ENCODE measurements at places on chromosomes 1 and 21.

DNA sequence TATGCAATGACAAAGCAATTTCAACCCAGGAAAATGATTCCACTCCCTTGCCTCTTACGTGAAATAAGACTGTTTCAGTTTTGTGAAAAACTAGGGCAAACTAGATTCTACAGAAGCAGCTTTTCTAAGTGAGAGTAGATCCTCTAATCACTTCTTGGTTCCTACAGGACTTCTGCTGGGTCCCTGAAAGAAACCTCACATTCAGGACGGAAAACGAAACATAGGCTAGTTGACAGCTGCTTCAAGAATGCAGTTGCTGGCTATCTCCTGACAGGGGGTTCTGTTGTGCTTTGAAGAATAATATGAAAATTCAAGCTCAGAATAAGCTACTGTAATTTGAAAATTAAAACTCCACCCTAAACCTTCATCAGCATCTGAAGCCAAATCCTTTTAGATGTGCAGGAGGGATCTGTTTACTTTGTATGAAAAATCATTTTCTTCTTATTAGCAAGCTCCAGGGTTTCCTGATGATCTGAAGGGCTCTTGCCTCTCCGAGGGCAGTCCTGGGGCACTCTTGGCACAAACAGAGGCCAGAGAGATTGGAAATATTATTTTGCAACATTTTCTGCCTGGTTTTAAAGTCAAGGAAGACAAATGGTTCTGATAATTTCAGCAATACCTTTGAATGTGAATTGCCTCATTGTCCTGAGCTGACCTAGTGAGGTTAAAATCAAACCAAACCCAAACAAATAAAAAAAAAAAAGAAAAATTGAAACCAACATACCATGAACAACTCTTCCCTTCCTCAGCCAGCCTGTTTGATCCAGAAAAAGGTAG, 55.0 kb downstream of the NTMT2 start:
- DNase-seq = no peak

DNA sequence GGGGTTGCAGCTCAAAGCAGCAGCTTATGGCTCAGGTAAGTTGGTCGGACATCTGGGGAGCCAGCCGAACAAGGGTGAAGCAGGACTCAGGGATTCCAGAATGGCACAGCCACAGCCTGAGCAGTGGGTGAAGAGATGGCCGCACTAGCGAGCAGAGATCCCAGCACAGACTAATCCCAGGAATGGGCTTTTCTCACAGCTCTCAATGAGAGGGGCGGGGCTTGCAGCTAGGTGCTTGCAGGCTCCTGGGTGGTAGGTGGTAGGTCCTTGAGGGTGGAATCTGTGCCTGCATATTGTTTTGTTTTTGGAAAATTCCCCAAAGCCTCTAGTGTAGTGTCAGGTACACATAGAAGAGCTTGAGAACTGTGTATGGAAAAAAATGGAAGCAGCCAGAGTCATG, 9.0 kb downstream of the KIAA0040 start:
- no peak for DNase-seq

- DNase-seq = no peak
Measured at GRCh38 chr1:117632269-117633067, 26.6 kb downstream of the TENT5C start.

- DNase-seq = no peak
Measured at GRCh38 chr1:193417945-193418744, 231.7 kb upstream of the B3GALT2 start.

- no peak for DNase-seq
Measured at GRCh38 chr1:100358210-100358609, 5.9 kb downstream of the CDC14A start.

GRCh38 chr1:25695090-25695770, 78.6 kb downstream of the MAN1C1 start:
- peak; percentile 88 for DNase-seq

GRCh38 chr1:87466621-87467020, 137.9 kb downstream of the LMO4 start:
- no peak for DNase-seq

GRCh38 chr1:17134724-17135123, 15.5 kb upstream of the PADI2 start:
- no peak for DNase-seq

DNA sequence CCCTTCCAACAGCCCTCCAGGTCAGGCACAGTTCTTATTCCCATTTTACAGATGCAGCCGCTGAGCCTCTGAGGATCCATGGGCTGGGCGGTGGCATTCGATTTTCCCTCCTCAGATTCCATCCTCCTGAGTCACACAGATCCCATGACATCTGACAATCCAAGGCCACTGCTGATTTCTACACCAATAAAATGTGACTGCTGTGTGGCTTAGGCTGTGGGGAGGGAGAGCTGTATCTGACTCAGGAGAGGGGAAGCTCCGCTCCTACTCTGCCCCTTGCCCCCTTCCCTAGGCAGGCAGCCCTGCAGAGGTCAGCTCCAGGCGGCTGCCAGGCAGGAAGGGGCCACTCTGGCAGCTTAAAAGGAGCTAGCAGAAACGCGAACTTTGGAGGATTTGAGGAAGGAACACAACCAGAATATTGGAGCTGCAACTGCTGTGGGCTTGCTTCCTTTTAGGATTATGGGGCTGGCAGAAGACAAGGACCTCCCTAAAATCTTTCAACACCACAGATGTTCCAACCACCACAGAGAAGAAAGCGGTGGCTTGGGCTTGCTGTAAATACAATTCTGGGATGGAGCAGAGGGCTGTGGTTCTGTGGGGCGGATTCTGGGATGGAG, 50.0 kb downstream of the MRPL37 start:
- DNase-seq = no peak

DNA sequence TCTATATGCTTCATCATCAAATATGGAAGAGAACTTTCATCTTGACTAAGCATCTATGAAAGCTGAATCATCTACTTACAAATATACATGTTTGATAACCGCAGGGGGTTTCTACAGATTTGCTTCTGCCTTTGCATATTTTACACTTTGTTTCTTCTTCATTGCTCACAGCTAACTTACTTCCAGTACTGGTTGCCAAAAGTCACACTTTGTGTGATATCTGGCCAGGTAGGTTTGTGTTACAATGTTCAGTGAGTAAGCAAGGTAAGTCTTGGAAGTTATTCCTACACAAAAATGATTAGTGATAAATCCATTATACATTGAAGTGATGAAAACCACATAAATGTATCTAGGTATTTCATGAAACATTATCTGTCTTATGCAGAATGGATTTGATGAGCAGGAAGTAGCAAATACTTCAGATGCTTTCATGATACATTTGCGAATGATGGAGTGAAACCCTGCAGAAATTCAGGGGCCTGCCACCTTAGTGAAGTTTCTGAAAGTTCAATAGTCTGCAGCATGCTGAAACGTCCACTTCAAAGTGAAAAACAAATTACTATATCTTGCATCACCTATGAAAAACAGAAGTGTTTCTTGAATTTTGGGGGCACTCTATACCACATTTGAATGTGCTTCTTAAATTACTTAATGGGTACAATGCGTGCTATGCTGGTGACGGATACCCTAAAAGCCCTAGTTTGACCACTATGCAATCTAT, 187.3 kb downstream of the ATP6V1G3 start:
- no peak for DNase-seq

GRCh38 chr1:39174390-39175081, 30.0 kb upstream of the MACF1 start:
- DNase-seq = no peak

DNA sequence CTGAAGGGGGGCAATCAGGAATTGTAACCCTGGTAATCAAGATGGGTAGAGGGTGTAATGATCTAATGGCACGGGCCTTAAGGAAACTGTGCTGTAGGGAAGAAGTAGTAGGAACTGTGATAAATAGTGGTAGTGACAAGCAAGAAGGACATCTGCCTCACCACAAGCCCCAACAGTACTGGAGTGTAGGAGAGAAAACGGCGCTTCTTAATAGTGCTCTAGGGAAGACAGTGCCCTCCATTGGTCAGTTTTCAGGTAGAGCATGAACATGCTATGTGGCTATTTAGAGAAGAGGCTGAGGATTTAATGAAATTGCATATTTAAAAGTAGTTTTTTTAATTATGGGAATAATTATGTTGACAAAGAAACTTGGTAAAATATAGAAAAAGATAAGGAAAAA, 32.2 kb downstream of the SLC30A7 start:
- no peak for DNase-seq

GRCh38 chr1:156108664-156109241, 5.8 kb upstream of the LMNA start:
- DNase-seq = no peak

DNA sequence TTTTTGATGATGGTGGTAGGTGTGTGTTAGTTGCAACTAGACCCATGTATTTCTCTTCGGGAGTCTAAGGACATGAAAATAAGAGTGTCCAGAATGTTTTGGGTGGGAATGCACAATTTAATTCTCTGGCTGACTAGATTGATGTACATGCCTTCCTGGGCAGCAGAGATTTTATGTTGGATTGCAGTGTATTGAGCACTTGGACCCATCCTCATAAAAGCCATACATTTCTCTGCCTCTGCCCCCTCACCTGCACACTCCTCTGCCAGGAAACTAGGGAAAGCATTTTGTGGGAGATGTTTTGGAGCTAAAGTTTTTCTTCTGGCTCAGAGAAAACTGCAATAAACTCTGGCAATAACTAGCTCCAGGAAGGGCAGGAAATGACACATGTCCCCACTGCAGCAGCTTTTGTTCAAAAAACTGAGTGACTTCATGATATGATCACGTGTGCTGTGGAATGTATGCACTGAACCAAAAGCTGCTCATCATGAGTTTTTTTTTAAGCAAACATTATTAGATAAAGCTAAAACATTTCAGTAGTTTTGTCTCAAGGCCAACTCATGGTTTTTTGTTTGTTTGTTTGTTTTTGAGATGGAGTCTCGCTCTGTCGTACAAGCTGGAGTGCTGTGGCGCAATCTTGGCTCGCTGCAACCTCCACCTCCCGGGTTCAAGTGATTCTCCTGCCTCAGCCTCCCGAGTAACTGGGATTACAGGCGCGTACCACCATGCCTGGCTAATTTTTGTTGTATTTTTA, 17.6 kb downstream of the RIT1 start:
- no peak for DNase-seq

DNA sequence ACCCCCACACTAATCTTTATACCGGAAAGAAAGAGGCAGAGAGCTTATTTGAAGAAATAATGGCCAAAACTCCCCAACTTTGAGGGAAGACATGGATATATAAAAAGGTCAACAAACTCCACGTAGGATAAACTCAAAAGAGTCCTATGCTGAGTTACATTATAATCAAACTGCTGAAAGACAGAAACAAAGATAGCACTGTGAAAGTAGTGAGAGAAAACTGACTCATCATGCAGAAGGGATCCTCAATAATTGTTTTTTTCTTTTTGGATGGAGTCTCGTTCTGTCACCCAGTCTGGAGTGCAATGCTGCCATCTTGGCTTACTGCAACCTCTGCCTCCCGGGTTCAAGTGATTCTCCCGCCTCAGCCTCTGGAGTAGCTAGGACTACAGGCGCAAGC, 48.5 kb upstream of the TTC39A start:
- no peak for DNase-seq

GRCh38 chr1:185404291-185404690, 87.2 kb upstream of the IVNS1ABP start:
- no peak for DNase-seq

DNA sequence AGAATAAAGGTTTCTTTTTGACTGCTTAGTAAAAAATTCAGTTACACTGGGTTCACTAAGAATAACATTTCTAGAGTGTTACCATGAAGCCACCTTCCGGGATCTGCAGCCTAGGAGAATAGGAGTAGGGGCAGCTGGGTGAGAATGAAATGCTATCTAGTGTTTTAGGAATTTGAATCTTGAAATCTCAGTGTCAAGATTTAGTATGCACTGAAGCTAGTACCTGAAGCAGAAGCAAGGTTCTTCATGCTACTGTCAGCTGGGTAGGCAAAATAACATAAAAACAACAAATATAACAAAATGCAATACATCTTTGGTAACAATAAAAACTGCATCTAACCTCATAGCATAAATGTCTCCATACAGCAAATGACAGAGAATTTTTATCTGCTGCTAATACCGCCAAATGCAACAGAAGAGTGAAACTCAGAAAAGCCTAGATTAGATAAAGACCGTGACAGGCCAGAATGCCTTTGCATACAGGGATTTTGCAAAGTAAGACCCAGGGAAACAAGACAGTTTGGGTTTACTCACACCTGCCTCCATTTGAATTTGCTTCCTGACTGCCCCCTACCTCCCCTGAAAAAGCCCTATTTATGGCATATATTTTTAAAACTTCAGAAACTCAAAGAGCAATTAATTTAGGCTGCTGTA, 58.2 kb downstream of the GADD45A start:
- DNase-seq = no peak

GRCh38 chr1:77095236-77095635, 124.0 kb downstream of the PIGK start:
- DNase-seq = no peak

GRCh38 chr1:209633335-209633997, 18.8 kb downstream of the LAMB3 start:
- DNase-seq = no peak

- DNase-seq = no peak
Measured at GRCh38 chr1:61358770-61359455, 276.6 kb downstream of the NFIA start.

DNA sequence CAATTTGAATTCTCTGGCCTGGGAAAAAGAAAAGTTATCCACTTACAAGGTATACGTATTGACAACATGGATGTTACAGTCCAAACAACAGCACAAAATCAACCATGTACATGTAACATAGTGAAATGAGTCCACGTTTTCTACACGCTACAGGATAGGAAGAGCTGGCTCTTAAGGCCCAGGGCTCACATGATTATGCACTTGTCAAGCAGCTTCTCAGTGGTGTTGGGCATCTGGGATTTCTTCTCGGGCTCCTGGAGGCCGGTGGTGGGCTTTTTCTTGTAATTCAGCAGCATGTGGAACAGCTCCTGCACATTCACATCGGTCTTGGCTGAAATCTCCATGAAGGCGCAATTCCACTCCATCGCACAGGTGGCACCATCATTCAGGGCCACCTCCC, 4.0 kb downstream of the DIRAS3 start:
- no peak for DNase-seq

- no peak for DNase-seq
Measured at GRCh38 chr1:97500760-97501159, 420.1 kb downstream of the DPYD start.

DNA sequence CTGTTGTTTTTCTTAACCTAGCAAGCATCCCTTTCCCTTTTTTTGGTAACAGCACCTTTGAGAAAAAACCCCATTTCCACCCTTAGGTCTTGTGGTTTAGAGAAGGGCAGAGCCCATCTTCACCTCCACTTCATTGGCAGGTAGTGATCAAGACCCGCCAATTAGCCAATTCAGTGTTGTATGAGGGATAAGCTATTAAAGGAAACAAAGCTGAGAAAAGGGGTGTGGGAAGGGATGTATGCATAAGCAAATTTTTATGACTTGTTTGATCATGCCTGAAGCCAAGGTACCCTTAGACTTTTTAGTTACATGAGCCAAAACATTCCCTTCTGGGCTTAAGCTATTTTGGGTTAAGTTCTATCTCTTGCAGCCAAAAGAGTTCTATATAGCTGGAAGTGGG, 3.6 kb upstream of the ZNF697 start:
- DNase-seq = no peak

Data from brain pericyte (primary cell).